ENCODE measurements at places on chromosomes 1 and 21. TPM values are rescaled to one million over a fixed set of nuclear protein-coding genes. Genes with fewer than 3 reads are reported as not detected.

GRCh38 chr1:54270543-54270942, 70.6 kb downstream of the MRPL37 start:
- H3K36me3 ChIP-seq, result no peaks in the 10 kb centered on the region
- H3K4me1 ChIP-seq, result peaks cover 3% of the 10 kb centered on the region

DNA sequence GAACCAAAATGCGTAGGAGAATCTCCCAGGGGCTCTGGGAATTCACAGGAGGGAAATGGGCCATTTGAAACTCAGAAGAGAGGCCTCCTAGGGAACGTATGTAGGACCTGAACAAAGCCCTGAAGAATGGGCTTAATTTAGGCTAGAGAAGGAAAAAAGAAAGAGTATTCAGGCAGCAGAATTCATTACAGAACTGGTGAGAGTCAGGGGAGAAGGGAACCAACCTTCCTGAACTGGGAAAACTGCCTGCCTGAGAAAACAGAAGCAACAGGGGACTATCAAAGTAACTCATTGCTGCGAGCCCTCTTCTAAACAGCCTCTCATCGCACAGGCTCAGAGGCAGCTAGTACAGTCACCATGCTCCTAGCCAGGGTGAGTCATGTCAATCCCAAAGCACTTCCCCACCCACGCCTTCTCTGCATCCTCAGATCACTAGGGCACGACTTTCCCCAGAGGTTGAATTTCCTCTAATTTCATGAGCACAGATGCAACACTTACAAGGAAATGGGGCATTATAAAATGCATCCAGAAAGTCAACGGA, 98.1 kb downstream of the ADSS2 start:
- peak; percentile 67 for DNase-seq
- H3K4me3 ChIP-seq, result no peak overlapping the region
- no peaks in the 10 kb centered on the region for H3K36me3 ChIP-seq
- no peaks in the 10 kb centered on the region for H3K27me3 ChIP-seq

GRCh38 chr1:198113342-198113750, 43.5 kb upstream of the NEK7 start:
- no peaks in the 10 kb centered on the region for H3K4me1 ChIP-seq
- H3K4me3 ChIP-seq, result no peak overlapping the region
- no peak for DNase-seq
- H3K36me3 ChIP-seq, result no peaks in the 10 kb centered on the region
- H3K27ac ChIP-seq, result no peak overlapping the region

The SLC6A9 gene
- total RNA-seq, result 9.2 TPM

The LCE6A gene
- not detected for total RNA-seq

DNA sequence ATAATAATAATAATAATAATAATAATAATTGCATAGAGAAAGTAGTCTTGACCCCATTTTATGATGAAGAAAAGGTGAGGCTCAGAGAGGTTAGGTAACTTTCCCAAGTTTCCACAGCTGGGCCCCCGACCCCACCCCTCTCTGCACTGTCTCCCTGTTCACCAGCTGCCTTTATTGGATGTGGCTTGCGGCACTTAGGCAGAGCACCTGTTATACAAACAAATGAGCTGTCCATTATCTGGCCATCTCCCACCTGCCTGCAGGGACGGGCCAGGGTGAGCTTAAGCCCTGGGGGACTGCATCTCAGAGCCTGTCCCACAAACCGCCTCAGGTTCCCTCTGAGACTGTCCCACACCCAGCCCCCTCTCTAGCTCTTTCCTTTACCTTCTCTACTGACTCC, 10.1 kb upstream of the EFNA1 start:
- H3K27ac ChIP-seq, result no peak overlapping the region
- no peaks in the 10 kb centered on the region for H3K36me3 ChIP-seq
- H3K27me3 ChIP-seq, result no peaks in the 10 kb centered on the region
- H3K4me3 ChIP-seq, result no peak overlapping the region
- no peak for DNase-seq
- no peaks in the 10 kb centered on the region for H3K4me1 ChIP-seq

The LYPD8 gene
- not detected for total RNA-seq

GRCh38 chr1:245875581-245876261, 631.4 kb downstream of the SMYD3 start:
- H3K36me3 ChIP-seq, result no peaks in the 10 kb centered on the region
- no peak overlapping the region for H3K4me3 ChIP-seq
- no peaks in the 10 kb centered on the region for H3K27me3 ChIP-seq
- no peak for DNase-seq

DNA sequence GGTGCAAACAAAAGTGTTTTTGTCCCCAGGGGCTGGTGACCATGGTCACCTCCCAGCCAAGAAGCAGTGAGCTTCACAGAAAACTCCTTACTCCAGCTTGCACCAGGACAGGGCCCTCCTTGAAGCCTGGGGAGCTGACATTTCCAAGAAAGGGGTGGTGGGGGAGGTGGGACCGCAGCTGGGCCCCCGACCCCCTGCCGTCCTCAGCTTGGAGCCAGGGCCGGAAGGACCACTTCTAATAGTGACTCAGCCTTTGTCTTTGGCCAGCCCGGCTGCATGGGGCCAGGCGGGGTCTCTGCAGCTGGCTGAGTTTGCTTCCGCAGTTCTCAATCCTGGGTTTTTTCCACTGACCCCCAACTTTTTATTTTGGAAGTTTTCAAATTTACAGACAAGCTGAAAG, 136.5 kb upstream of the POU3F1 start:
- H3K36me3 ChIP-seq, result no peaks in the 10 kb centered on the region
- no peak for DNase-seq
- no peak overlapping the region for H3K27ac ChIP-seq

Data from Panc1 (cell line).